ENCODE measurements at places on chromosomes 7 and 10.
A peak's percentile ranks its signal among the peaks of the same experiment; 100 is the strongest.

DNA sequence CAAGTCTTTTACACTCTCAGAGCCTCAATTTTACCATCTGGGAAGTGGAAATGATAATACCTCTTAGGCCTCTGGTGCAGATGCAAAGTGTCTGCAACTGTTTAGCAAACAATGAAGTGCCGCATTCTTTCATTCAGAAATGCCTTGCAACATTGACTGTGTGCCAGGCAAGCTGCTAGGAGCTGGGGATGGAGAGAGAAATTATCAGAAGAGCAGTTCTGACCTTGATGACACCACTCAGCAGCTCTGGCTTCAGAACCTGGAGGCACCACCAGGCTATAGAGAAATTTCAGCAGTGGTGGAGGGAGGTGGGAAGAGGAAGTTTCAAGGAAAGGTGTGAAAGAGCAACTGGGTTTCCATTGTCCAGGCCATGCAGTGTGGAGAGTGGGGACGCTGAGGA lies 78.1 kb upstream of the HABP2 start:
- DNase-seq = peak; percentile 80

- no peak for DNase-seq
These were observed 17.7 kb upstream of the GTPBP4 start for GRCh38 chr10:970311-971149.

GRCh38 chr7:81908220-81908619 lies 138.4 kb upstream of the HGF start:
- no peak for DNase-seq

DNA sequence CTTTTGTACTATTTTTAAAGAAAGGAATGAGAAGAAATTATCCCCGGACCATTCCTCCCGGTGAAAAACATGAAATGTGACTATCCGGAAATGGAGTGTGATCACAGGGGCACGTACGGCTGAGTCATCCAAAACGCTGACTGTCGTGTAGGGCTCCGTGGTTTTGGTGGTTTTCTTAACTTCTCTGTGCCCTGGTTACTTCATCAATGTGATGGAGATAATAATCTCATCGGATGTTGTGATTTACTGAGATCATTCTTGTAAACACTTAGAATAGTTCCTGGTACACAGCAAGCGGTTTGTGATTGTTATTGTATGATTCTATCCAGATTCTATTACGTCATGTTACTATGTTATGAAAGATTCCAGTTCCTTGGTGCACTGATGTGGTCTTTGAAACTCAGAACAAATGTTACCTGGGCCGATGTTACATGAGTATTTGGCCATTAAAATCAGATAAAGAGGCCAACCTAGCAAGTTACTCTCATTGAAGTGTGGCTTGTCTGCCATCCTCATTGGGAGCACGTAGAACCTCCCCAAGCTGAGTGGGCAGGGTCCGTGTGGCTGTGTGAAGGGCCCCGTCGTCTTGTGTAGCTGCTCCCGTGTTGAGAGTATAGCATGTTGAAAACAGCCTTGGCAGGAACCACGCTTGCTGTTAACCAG lies 99.5 kb downstream of the CAMK1D start:
- DNase-seq = no peak

- DNase-seq = no peak
These were observed 1.2 kb downstream of the CYP2E1 start for GRCh38 chr10:133528296-133528844.

GRCh38 chr10:125340903-125341302 lies 180.5 kb upstream of the CTBP2 start:
- no peak for DNase-seq

GRCh38 chr10:59216178-59216869 lies 39.9 kb downstream of the PHYHIPL start:
- DNase-seq = no peak

GRCh38 chr7:135600226-135600625 lies 42.5 kb downstream of the NUP205 start:
- DNase-seq = no peak

- DNase-seq = peak; percentile 86
These were observed 14.7 kb downstream of the AOC1 start for GRCh38 chr7:150866932-150867564.

GRCh38 chr10:130300608-130301020 lies 164.4 kb downstream of the GLRX3 start:
- DNase-seq = no peak

- DNase-seq = no peak
These were observed 118.4 kb upstream of the CACUL1 start for GRCh38 chr10:118873091-118873737.
